ENCODE measurements at places on chromosomes 3 and 15.

DNA sequence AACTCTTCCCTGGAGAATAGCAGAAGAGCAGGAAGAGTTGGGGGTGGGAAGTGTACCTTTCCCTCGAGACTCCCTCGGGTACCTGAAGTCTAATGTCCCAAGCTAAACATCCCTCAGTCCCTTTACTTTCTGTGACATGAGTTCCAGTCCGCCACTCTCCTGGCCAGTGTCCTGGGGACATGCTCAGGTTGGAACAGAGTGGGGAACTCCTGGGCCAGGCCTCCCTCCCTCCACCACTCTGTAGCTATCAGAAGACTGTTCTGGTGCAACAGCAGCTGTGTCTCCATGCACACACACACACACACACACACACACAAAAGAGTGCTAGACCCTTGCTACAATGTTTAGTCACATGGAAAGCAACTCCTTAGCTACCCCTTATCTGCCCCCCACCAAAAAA is 155.0 kb upstream of the HES1 start:
- DNase-seq, result no peak

- DNase-seq, result no peak
Observed at GRCh38 chr3:86996261-86996955, 5.5 kb upstream of the VGLL3 start.

GRCh38 chr3:55169608-55170072 is 241.8 kb upstream of the LRTM1 start:
- DNase-seq, result no peak

DNA sequence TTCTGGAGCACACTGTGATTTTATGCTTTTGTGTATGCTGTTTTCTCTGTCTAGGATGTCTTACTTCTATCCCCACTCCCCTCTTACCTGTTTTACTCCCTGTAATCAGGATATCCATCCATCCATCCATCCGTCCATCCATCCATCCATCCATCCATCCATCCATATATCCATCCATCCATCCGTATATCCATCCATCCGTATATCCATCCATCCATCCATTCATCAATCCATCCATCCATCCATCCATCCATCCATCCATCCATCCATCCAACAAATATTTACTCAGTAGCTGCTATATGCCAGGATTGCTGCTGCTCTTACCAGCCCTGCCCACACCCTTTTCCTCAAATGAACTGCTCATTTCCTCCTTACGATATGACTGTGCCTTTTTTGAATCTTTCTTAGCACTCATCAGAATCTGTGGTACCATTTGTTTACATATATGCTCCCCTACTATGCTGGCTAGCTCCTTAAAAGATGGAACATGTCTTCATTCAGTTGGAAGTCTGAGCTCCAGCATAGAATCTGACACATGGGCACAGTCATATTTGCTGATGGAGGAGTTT is 35.2 kb downstream of the USP13 start:
- DNase-seq, result no peak

DNA sequence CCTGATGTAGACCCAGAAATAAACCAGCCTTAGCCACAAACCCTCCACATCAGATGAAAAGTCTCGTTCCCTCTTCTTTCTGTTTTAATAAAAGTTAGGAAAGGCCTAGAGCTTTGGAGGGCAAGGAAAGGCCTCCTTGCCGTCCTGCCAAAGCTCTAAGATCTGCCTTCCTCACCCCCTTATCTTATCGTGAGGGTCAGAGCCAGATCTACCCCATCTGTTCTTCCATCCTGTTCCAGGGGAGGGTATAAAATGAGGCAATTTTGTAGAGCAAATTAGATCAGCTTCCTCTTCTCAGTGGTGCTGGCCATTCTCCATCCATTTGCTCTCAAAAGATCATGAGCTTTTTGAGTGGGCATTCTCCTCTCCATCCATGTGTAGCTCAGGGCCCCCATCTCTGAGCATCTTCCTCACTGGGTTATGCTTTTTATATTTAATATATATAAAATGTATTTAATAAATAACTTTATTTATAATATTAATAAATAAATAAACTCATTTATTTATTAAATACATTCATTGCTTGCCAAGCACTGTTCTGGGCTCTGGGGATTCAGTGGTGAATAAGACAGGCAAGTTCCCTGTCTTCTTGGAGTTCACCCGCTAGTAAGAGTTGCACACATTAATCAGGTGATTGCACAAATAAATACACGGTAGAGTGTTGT is 2.0 kb upstream of the SLC24A1 start:
- no peak for DNase-seq

DNA sequence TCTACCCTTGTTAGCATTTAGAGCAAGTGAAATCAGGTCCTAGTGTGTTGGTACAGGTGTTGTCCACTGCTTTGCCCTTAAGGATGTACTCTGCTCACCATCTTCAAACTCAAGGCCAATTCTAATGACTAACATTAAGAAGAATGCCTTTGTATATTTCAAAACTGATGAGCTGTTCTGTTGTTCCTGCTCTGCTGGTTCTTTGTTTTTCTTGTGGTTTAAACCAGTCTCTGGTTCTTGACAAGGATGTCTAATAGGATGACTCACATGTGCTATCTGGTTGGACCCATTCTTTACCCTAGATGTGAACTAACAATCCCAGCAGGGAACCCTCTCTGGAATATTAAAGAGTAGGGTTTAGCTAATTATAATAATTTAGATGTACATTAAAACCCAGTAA is 17.3 kb downstream of the ABHD5 start:
- DNase-seq, result no peak

- DNase-seq, result no peak
Observed at GRCh38 chr3:126275620-126275904, 81.6 kb downstream of the KLF15 start.

GRCh38 chr3:148930752-148931151 is 60.6 kb upstream of the GYG1 start:
- DNase-seq, result no peak

DNA sequence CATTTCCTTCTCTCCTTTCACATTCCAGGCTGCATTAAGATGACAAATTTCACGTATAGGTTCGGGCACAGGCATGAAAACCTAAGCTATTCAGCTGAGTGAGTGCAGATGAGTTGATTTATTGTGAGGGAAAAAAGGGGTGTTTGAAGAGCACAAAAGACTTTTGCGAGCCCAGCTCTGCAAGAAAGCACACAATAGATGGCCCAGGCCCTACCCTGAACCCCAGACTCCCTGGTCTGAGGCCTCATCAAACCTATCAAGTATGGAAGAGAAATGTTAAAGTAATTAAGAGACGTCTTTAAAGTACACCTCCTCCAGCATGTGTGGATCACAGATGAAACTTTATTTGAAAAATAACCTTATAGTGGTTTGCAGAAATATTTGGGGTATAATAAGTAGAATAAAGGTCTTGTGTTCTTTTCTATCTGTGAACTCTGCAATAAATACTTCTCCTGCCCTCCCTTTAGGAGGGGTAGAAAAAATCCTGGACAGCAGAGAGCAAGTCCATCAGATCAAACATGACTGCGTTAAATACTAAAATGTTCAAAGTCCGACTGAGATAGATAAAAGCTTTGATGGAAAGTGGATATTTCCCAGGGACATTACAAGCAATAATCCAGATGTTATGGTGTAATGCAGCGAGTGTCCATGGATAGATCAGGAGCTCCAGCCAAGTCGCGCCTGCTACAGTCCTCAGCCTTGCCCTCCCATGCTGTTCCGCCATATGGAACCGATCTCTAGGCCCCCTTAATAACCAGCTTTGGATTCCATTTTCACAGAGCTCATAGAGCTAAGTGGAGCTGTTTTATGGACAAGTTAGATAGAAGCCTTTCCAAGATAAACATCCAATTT is 121.5 kb downstream of the MCTP2 start:
- DNase-seq, result no peak

All from Jurkat, Clone E6-1 (cell line).